ENCODE measurements at places on chromosomes 12 and 14. TPM values are rescaled to one million over a fixed set of nuclear protein-coding genes. Genes with fewer than 3 reads are reported as not detected.

- DNase-seq = no peak
Measured at GRCh38 chr14:69876221-69876847, 2.9 kb upstream of the SMOC1 start.

- no peak for DNase-seq
Measured at GRCh38 chr12:28603801-28604200, 413.5 kb downstream of the CCDC91 start.

GRCh38 chr14:98163873-98164272 lies 1108.1 kb downstream of the BCL11B start:
- no peak for DNase-seq

GRCh38 chr12:127820846-127821245 lies 446.1 kb upstream of the TMEM132C start:
- no peak for DNase-seq

VRTN gene
- 0.32 TPM for total RNA-seq

GDF3 gene
- total RNA-seq = not detected

SLC5A8 gene
- total RNA-seq = 0.06 TPM

Measured in mucosa of gallbladder (tissue), 1 donor.